Melanocyte of skin (primary cell): ENCODE measurements at places on chromosomes 16 and 17. TPM values are rescaled to one million over a fixed set of nuclear protein-coding genes. Genes with fewer than 3 reads are reported as not detected.

The ZNF624 gene
- 3.4 and 8.4 TPM in 2 replicates for total RNA-seq

The MYCBPAP gene
- 0.34 and 0.73 TPM in 2 replicates for total RNA-seq

The HIGD1B gene
- total RNA-seq = not detected in 2 replicates

The GLIS2 gene
- under 0.01 and 0.33 TPM in 2 replicates for total RNA-seq

The CFAP97D1 gene
- under 0.01 and 0.34 TPM in 2 replicates for total RNA-seq

The CES5A gene
- total RNA-seq = 0.69 TPM in 1 of 2 replicates, not detected in the other

The ABCA9 gene
- total RNA-seq = under 0.01 and 0.62 TPM in 2 replicates

The CMTM2 gene
- total RNA-seq = not detected in 2 replicates

The GUCY2D gene
- total RNA-seq = 1.4 TPM in 1 of 2 replicates, not detected in the other

The TBC1D3H gene
- total RNA-seq = not detected in 2 replicates

The SOST gene
- total RNA-seq = under 0.01 TPM in 1 of 2 replicates, not detected in the other

The KRTAP9-2 gene
- not detected in 2 replicates for total RNA-seq

The ASGR1 gene
- 0.33 and 1.2 TPM in 2 replicates for total RNA-seq

The TRIM72 gene
- under 0.01 TPM in 1 of 2 replicates, not detected in the other for total RNA-seq

The SOX9 gene
- under 0.01 TPM in 1 of 2 replicates, not detected in the other for total RNA-seq

The GRB2 gene
- total RNA-seq = 70.5 and 91.2 TPM in 2 replicates
